ENCODE measurements at places on chromosomes 12 and 14.
A peak's percentile ranks its signal among the peaks of the same experiment; 100 is the strongest.

DNA sequence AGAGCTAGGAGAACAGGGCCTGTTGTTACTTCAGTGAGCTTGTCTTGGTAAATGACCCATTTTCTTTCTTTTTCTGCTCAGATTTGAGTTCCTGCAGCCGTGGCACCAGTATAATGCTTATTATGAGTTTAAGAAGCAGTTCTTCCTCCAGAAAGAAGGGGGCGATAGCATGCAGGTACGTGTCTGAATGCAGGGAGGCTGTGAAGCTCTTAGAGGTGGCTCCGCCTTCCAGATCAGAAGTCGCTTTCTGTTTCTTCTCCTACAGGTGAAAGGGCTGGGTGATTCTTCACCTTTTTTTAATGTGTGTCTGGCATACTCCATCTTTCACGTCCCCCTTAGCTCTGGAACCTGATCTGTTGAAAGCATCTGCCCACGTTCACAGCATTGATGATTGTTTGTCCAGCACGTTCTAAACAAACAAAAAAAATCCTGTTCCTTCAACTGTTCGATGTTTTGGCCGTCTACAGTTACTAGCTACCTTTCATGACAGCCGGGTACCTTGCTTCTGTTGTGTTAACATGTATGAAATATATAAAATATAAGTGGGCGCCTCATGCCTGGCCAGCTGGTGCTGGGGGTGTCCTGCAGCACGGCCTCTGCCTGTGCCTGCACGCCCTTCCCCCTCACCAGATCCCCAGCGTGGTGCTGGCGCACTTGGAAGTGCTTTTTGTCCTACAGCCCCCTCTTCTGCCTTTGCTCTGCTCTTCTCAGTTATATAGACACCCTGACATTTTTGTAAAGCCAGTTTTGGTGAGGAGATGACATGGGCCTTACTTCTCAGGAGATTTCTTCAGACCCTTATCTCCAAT lies 44.6 kb downstream of the SFSWAP start:
- no peak overlapping the region for H3K4me3 ChIP-seq
- no peaks in the 10 kb centered on the region for H3K27me3 ChIP-seq
- DNase-seq, result peak; percentile 39
- no peak overlapping the region for H3K27ac ChIP-seq

DNA sequence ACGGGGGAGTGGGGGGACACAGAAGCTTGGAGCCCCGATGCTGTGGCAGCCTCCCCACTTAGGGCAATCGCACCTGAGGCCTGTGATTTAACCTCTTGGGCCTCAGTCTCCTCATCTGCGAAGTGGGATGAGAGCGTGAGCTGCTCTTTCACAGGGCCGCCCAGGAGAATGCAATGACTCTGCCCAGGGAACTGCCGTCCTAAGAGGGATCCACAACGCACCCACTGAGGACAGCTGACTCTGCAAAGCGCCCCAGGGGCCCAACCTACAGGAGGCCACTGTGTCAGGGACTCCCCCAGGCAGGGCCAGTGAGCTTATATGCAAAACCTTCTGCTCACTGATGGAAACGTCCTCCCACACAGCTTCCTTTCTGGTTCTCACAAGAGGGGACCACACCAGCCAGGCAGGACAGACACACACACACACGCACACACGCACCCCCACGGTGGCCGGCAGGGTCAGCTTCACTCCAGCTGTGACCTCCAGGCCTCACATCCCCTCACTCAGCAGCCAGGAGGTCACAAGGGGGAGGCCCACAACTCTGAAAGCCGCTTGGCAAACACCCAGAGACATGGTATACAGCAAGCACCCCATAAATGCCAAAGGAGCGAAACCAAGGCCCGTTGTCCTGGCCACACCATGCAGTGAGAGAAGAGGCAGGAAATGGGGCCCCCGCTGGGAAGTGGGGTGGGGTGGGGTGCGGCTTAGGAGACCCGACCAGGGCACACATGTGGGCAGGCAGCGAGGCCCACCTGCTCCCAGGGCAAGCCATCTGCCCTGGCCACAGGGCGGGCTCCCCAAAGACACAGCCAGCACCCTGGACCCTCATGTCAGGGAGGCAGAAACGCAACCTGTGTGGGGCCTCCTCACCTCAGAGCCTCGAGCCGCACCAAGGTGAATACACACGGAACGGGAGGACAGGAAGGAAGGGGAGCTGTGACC lies 73.3 kb downstream of the NCOR2 start:
- peaks cover 3% of the 10 kb centered on the region for H3K36me3 ChIP-seq
- H3K27me3 ChIP-seq, result no peaks in the 10 kb centered on the region
- peak overlapping the region; percentile 86 for H3K27ac ChIP-seq
- DNase-seq, result peak; percentile 36
- H3K4me1 ChIP-seq, result peaks cover 52% of the 10 kb centered on the region
- peak overlapping the region; percentile 56 for H3K4me3 ChIP-seq

DNA sequence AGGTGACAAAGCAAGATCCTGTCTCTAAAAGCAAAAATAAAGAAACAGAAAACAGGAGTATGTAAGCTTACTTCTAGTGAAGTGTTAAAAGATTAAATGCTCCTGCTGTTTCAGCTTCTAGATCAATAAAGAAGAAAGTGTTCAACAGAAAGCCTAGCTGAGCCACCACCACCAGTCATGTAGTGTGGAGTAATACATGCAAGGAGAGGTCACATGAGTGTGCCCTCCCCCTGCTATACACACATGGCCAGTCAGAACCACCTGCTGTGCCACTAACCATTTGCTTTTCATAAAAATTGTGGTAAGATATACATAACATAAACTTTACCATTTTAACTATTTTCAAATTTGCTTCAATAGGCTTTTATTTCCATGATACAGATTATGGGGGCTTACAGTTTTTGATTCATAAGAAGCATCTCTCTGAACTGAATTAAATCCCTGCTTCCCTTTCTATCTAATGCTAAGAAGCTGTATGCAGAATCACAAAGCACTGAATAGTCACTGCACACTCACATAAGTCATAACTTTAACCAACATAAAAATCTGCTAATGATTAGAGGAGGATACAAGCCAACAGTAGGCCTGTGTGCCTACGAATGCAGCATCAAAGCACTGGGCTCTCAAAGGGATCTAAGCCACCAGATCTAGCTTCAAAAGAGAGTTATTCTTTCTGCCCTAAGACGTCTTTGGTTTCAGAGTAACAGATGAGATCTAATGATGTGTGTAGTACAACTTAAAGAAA lies 515.5 kb downstream of the C12orf50 start:
- H3K27me3 ChIP-seq, result no peaks in the 10 kb centered on the region
- peaks cover 3% of the 10 kb centered on the region for H3K4me1 ChIP-seq
- no peak overlapping the region for H3K4me3 ChIP-seq
- no peaks in the 10 kb centered on the region for H3K36me3 ChIP-seq
- no peak overlapping the region for H3K27ac ChIP-seq

GRCh38 chr12:9169979-9170634 lies 38.1 kb downstream of the PZP start:
- no peaks in the 10 kb centered on the region for H3K36me3 ChIP-seq
- H3K4me3 ChIP-seq, result no peak overlapping the region
- DNase-seq, result no peak
- H3K27me3 ChIP-seq, result peaks cover 13% of the 10 kb centered on the region

DNA sequence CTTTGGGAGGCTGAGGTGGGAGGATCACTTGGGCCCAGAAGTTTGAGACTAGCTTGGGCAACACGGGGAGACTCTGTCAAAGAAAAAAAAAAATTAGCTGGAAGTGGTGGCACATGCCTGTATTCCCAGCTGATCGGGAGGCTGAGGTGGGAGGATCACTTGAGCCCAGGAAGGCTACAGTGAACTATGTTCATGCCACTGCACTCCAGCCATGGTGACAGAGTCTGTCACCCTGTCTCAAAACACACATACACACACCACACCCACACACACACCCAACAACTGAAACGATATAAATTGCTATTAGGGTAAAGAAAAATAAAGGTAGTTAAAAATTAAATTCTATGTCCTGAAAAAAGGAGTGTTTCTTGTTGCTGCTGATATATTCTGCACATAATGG lies 7.9 kb downstream of the PPP1R12A start:
- no peak overlapping the region for H3K4me3 ChIP-seq
- H3K27ac ChIP-seq, result no peak overlapping the region
- no peaks in the 10 kb centered on the region for H3K27me3 ChIP-seq
